Breast epithelium (tissue), 4 donors: ENCODE measurements at places on chromosomes 6 and 20. TPM values are rescaled to one million over a fixed set of nuclear protein-coding genes. Genes with fewer than 3 reads are reported as not detected.

The FAM217A gene
- total RNA-seq: not detected

The RAB22A gene
- 22.2 TPM for total RNA-seq

The THBD gene
- 22.6 TPM for total RNA-seq

The C20orf202 gene
- total RNA-seq: not detected

The HCRTR2 gene
- total RNA-seq: not detected

The NECAB3 gene
- 28.5 TPM for total RNA-seq

The MOG gene
- not detected for total RNA-seq

The GPX5 gene
- not detected for total RNA-seq

The FKBP1A gene
- 191 TPM for total RNA-seq

DNA sequence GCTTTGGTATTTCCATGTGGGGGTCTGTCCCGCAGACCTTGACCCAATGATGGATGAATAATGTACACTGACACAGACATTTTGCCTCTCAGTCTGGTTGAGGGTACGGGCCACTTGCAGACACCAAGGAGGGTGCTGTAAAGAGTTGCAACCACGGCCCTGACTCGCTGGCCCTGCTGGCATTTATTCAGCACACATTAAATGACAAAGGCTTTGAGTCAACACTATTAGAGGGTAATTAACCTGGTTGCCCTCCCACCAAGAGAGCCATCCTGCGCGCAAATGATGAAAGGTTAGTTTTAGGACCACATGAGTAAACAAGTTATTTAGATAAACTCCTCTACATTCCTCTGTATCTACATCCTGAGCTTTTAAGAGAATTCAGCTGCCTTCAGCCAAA is 308.9 kb upstream of the MMS22L start:
- no peak overlapping the region for H3K4me3 ChIP-seq
- H3K4me1 ChIP-seq: no peaks in the 10 kb centered on the region
- no peaks in the 10 kb centered on the region for H3K27me3 ChIP-seq

- H3K27me3 ChIP-seq: no peaks in the 10 kb centered on the region
- peak overlapping the region; percentile 97 for H3K27ac ChIP-seq
- peak overlapping the region; percentile 82 for H3K4me3 ChIP-seq
- H3K4me1 ChIP-seq: peaks cover 11% of the 10 kb centered on the region
- DNase-seq: no peak
- H3K36me3 ChIP-seq: no peaks in the 10 kb centered on the region
Measured at GRCh38 chr6:30683183-30683979, 3.1 kb downstream of the PPP1R18 start.

- DNase-seq: no peak
- H3K27me3 ChIP-seq: no peaks in the 10 kb centered on the region
- H3K4me3 ChIP-seq: no peak overlapping the region
- no peaks in the 10 kb centered on the region for H3K36me3 ChIP-seq
- H3K27ac ChIP-seq: no peak overlapping the region
- no peaks in the 10 kb centered on the region for H3K4me1 ChIP-seq
Measured at GRCh38 chr6:93575495-93576267, 156.3 kb upstream of the EPHA7 start.

DNA sequence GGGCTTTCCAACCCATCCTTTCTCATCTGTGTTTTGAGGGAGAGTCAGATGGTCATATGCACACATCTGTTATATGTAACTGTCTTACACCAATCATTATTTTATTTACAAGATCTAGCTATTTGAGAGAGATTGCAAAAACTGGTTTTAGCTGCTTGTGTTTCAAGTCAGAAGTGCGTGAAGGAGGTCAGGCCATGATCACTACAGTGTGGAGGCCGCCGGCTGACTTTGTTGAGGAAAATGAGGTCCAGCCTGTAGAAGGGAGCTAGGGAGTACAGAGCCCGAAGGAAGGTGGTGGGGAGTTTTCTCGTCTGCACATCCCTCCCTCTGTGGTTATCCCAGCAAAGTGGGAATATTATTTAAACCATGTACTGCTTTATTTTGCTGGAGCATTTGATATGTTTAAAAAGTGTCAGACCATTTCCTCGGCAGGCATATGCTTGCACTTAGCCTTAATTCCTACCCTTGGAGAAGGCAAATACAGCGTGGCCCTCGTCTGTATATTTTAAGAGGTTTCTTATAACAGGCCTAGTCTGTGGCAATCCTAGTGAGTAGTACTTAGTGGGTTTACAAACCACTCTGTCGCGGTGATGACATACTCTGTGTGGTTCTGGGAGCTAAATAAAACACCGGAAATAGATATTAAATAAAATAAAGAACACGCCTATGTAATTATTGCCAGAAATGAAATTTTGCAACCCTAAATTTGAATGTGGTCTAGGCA is 95.6 kb downstream of the UST start:
- no peak for DNase-seq
- H3K27me3 ChIP-seq: no peaks in the 10 kb centered on the region
- no peak overlapping the region for H3K27ac ChIP-seq
- no peaks in the 10 kb centered on the region for H3K36me3 ChIP-seq

DNA sequence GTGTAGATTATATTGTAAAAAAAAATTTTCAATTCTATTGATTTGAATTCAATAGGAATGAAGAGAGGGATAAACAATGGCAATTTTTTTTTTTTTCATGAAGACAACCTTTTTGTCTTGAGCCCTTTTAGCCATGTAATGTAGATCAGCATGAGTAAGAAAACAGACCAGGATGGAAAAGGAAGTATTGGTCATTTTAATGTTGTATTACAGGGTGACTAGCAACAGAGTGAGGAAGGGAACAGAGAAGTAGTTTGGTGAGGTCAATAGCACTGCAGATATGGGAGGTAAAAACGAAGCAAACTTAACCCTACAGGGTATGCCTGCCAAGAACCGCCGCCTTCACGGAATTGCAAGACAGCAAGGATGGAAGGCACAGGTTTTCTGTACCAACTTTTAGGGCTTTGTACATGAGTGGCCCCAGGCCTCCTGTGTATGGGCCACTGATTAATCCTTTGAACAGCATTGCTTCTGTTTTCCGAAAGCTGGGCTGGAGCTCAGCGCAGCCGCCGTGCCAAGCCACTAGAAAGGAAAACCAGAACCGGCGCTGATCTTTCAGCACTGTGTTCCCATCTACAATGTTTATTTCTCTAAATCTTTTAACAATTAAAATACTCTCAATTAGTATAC is 383.7 kb downstream of the CENPW start:
- H3K36me3 ChIP-seq: no peaks in the 10 kb centered on the region
- H3K4me1 ChIP-seq: no peaks in the 10 kb centered on the region
- DNase-seq: no peak
- H3K27me3 ChIP-seq: no peaks in the 10 kb centered on the region
- no peak overlapping the region for H3K4me3 ChIP-seq

DNA sequence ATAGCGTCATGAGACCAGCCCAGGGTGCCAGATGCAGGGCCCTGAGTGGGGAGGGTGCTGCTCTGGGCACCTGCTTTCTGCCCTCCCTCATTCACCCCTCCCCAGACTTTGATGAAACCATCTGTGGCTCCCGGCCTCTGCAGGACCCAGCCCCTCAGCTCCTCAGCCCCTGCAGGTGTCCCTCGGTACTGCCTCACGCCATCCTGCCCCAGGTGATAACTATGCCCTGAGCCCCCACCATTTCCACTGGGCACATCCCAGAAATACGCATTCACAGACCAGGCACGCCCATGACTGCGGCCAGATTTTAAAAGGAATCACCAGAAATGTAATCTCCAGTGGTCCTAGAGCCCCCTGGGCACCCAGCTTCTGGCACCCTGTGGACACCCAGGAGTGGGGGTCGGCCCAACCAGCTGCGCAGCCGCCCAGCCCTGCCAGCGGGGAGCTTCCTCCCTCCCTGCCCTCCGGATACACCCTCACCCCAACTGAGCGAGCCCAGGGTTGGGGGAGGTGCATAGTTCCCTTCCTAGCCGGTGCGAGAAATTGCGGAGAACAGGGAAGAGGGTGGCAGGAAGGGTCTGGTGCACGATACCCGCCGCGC is 615 bp upstream of the NTSR1 start:
- no peak overlapping the region for H3K4me3 ChIP-seq
- no peaks in the 10 kb centered on the region for H3K4me1 ChIP-seq
- no peak for DNase-seq
- no peak overlapping the region for H3K27ac ChIP-seq

DNA sequence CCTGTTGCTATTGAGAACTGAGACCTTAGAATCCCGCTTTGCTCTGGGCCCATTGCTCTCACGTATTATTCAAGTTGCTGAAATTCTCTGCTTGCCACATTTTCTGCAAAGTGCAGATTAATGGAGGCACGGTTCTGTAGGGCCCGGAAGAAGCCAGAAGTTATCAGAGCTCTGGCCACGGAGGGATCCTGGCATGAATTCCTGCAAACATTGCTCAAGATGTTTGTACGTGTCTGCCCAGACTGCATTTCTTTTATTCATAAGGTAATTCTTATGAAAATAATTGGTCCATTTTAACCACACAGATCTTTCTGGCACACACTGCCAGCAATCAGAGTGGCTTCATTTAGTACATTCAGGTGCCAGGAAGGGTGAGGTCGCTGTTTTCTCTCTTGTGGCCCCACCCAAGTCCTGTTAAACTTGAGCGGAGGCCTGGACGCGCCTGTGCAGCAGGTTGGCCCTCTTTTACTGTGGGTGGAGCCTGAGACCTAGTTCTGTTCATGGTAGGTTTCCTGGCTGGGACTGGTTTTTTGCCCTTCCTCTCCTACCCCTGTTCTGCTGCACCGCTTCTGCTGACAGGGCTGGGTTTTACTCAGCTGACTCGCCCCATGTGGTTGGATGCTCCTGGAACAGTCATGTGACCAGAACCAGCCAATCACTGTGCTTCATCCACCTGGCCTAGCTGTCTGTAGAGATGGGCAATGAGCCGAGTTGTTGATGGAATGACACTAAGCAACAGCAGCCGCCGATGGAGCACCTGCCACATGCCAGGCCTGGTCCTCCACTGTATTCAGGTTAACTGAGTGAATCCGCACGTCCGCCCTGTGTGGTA is 230.2 kb downstream of the CDH4 start:
- H3K4me1 ChIP-seq: no peaks in the 10 kb centered on the region
- H3K27ac ChIP-seq: no peak overlapping the region
- DNase-seq: no peak
- H3K4me3 ChIP-seq: no peak overlapping the region
- H3K27me3 ChIP-seq: no peaks in the 10 kb centered on the region
- H3K36me3 ChIP-seq: no peaks in the 10 kb centered on the region

DNA sequence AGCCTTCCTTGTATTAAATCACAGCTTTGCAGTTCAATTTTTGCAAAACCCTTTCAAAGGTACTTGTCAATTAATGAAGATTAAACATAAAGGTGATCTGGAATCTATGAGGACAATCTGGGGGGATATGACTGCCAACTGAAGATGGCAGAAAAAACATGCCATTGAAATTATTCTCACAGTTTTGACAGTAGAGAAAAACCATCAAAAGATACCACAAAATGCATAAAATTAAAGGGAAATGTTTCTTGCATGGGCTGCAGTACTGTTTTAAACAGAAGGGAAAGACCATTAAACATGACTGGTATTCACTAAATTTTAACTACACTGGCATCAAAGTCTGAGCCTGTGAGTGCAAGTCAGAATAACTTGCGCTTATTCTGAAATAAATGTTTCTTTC is 194.2 kb downstream of the ATXN1 start:
- H3K4me1 ChIP-seq: no peaks in the 10 kb centered on the region
- no peaks in the 10 kb centered on the region for H3K36me3 ChIP-seq
- no peak overlapping the region for H3K27ac ChIP-seq
- no peaks in the 10 kb centered on the region for H3K27me3 ChIP-seq

DNA sequence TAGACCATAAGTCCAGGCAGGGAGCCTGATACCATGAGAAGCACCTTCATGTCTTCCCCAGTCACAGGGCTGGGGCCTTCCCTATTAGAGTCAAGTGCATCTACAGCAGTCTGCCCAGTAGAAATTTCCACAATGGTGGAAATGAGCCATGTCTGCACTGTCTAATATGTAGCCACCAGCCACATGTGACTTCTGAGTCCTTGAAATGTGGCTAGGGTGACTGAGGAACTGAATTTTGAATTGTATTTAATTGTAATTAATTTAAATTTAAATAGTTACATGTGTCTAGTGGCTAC is 300.2 kb downstream of the CLIC5 start:
- H3K27ac ChIP-seq: no peak overlapping the region
- H3K36me3 ChIP-seq: no peaks in the 10 kb centered on the region
- H3K4me1 ChIP-seq: no peaks in the 10 kb centered on the region
- no peak for DNase-seq
- H3K27me3 ChIP-seq: no peaks in the 10 kb centered on the region

GRCh38 chr6:5199702-5200101 is 61.0 kb downstream of the LYRM4 start:
- no peak overlapping the region for H3K27ac ChIP-seq
- no peaks in the 10 kb centered on the region for H3K36me3 ChIP-seq
- H3K27me3 ChIP-seq: no peaks in the 10 kb centered on the region

DNA sequence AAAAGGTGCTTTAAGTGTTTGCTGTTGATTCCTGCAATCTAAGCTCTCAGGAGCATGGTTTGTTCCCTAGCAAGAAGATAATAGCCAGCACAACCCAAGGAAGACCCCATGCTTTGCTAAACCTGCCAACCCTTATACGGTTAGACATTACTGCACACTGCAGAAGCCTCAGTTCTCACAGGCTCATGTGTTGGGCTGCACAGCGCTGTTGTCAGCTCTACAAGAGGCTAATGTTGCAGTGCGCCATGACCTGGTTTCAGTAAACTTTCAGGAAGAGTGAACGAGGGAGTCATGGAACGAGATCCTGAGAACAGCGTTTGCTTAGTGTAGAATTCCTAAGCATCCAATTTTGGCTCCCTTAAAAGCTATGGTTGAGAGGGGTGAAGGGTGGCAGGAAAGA is 218.5 kb downstream of the ARHGAP18 start:
- no peaks in the 10 kb centered on the region for H3K36me3 ChIP-seq
- no peak overlapping the region for H3K4me3 ChIP-seq
- peak overlapping the region; percentile 91 for H3K27ac ChIP-seq
- H3K27me3 ChIP-seq: no peaks in the 10 kb centered on the region

GRCh38 chr6:96022225-96022624 is 6.5 kb downstream of the FUT9 start:
- H3K4me1 ChIP-seq: no peaks in the 10 kb centered on the region
- H3K36me3 ChIP-seq: no peaks in the 10 kb centered on the region
- H3K27ac ChIP-seq: no peak overlapping the region
- H3K27me3 ChIP-seq: no peaks in the 10 kb centered on the region

DNA sequence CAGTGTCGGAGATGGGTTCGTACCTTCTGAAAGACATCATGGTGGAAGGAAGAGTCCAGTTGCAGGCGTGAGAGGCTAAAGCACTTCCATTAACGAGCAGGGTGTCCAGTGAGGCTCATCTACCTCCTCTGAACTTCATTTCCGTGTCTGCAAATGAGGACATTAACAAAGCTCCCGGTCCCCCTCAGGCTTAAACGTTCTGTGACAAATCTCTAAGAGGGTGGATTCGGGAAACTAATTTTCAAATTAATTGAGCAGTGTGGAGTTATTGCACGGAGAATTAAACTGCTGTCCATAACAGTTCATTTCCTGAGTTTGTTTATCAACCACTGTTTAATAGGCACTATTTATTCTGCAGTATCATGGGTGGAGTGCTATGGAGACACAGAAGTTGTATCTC is 68.2 kb downstream of the TRMT6 start:
- no peak overlapping the region for H3K4me3 ChIP-seq
- no peaks in the 10 kb centered on the region for H3K27me3 ChIP-seq
- H3K36me3 ChIP-seq: no peaks in the 10 kb centered on the region
- H3K27ac ChIP-seq: no peak overlapping the region
- H3K4me1 ChIP-seq: no peaks in the 10 kb centered on the region
- DNase-seq: no peak
